ENCODE measurements at places on chromosomes 7 and 10.

DNA sequence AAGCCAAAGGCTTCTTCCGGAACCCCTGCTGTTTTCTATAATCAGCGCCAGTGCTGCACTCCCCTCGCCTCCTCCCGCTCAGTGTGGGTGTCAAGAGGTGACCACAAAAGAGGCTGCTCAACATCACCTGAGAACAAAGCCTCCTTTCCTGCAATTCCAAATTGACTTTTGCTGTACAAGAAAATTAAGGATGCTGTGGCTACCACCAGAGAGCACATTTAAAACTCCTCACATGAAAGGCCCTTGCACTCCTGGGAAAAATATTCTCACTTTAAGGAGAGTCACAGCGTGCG is 96.4 kb downstream of the HIPK2 start:
- DNase-seq = no peak

DNA sequence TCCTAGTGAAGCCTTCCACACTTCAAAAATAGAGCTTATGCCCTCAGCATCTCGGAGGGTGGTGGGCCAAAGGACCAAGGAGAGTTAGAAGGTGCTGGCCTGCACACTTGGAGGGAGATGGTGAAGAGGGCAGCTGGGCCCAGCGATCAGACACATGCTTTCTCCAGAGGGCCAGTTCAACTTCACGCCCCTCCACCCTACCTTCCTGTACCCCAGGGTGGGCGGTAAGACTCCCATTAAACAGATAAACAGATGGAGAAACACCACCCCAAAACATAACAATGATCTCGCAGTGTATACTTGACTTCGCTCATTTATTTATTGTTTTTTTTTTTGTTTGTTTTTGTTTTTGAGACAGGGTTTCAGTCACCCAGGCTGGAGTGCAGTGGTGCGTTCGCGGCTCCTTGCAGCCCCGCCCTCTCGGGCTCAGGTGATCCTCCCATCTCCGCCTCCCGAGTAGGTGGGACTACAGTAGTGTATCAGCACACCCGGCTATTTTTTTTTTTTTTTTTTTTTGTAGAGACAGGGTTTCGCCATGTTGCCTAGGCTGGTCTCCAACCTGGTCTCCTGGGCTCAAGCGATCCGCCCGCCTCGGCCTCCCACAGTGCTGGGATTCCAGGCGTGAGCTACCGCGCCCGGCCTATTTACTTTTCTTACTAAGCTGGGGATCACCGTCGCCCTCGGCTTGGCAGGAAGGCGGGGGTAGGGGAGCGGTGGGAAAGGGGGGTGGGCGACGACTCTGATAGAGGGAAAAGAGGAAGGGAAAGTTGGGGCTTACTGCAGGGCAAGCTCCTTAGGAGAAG is 1.8 kb downstream of the C10orf95 start:
- DNase-seq = peak; percentile 37

DNA sequence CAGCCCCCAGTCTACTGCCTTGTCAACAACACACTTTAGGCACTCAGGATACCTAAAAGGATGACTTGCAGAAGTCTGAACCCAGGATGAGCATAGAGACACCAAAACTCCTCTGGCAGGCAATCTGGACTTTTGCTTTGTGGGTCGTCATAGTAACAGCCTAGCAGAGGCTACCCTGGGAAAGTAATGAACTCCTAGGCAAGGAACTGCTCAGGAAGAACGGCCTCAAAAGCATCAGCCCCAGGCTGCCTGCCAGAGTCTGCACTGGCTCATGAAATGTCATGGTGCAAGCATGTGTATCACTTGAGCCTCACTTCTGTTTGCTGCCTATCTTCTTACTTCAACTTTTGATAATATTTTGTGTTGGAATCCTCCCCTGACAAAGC is 715.1 kb downstream of the GRID1 start:
- DNase-seq = no peak

DNA sequence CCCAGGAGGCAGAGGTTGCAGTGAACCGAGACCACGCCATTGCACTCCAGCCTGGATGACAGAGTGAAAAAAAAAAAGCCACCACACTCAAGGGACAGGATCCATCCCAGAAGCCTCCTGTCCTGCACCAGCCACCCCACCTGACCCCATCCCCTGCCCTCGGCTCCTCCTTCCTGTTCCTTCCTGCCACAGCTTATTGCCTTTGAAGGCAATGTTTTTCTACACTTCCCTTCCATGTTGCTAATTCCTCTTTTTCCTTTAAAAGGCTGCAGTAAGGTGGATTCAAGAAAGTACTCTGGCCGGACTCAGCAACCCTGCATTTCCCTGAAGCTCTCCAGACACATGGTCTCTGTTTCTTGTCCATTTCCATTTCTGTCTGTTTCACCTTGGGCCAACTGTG is 80.9 kb downstream of the FAM171A1 start:
- no peak for DNase-seq

- DNase-seq = no peak
Observed at GRCh38 chr10:75598998-75599397, 167.6 kb downstream of the LRMDA start.

DNA sequence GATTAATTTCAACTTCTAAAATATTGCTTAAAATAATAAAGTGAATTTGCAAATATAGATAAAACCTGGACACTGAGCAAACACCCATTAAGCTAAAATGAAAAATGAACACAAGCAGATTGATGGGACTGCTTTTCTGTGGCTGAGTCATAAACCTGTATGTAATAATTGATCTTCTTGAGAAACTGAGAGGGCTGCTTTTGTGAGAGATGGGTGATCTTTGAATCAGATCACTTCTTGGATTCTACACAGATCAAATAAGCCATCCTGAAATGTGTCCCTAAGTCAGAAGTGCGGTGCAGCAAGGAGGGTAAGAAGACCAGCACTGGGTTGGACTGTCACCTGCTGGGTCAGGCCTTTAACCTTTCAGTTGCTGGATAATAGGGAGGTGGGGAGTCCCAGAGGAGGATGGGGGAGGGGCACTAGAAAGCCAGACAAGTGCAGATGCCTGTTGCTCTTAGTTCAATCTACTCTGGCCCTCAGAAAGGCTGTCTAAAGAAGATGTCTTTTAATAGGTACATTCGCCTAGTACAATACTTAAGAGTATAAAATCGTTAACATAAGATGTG is 178.2 kb upstream of the NAMPT start:
- DNase-seq = no peak

Measured in fibroblast of the aortic adventitia (primary cell).